ENCODE measurements at places on chromosomes 16 and 17.

DNA sequence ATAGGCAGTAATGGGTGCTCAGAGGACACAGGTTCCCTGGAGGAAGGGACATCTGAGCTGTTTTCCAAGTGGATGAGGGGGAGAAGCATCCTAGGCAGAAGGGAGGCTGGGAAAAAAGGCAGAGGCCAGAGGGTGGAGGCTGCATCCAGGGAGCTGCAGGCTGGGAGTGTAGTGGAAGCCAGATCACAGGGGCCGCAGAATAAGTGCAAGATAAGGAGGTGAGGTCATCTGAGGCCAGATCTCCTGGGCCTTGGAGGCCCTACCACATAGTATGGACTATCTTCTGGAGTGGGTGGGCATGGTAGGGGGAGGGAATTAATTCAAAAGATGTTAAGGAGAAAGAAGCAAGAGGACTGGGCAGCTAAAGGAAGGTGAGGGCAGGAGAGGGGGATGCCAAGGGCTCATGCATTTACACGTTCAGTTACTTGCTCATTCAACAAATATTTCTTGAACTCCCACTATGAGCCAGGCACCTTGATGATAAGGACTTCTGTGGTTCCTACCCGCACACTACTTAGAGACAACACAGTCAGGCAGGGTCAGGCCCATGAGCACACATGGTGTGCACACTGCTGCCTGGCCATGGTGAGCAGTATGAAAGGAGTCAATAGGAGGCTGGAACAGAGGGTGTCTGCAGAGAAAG lies 2.4 kb upstream of the RIPOR1 start:
- DNase-seq: no peak

GRCh38 chr17:3882276-3882675 lies 10.6 kb downstream of the CAMKK1 start:
- DNase-seq: no peak

DNA sequence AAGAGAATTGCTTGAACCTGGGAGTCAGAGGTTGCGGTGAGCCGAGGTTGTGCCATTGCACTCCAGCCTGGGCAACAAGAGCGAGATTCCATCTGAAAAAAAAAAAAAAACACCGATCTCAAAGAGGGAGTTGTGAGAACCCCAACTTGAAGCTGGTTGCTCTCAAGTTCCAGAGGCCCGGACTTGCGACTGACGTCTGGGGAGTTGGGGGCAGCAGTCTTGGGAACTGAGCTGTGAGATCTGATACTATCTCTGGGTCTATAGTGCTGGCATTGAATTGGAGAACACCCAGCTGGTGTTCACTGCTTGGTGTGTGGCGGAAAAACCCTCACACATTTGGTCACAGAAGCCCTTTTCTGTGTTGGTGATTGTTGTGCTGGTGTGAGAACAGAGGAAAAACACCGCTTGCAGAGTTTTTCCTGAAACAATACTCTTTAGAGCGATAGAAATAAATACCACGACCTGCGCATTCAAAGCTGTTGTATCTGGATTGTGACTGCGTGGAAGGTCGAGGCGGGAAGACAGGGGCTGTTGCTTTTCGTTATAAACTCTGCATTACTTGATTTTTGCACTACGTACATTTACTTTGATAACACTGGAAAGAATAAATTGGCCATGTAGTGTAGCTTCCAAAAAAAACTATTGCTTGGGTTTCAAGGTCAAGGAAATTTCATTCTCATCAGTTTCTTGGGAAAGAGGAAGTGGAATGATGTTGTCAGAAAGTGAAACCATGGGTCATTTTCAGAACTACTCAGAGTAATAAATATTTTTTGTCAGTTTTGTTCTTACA lies 8.8 kb downstream of the SCIMP start:
- DNase-seq: no peak

- no peak for DNase-seq
Observed at GRCh38 chr17:56890390-56890789, 23.5 kb downstream of the TRIM25 start.

DNA sequence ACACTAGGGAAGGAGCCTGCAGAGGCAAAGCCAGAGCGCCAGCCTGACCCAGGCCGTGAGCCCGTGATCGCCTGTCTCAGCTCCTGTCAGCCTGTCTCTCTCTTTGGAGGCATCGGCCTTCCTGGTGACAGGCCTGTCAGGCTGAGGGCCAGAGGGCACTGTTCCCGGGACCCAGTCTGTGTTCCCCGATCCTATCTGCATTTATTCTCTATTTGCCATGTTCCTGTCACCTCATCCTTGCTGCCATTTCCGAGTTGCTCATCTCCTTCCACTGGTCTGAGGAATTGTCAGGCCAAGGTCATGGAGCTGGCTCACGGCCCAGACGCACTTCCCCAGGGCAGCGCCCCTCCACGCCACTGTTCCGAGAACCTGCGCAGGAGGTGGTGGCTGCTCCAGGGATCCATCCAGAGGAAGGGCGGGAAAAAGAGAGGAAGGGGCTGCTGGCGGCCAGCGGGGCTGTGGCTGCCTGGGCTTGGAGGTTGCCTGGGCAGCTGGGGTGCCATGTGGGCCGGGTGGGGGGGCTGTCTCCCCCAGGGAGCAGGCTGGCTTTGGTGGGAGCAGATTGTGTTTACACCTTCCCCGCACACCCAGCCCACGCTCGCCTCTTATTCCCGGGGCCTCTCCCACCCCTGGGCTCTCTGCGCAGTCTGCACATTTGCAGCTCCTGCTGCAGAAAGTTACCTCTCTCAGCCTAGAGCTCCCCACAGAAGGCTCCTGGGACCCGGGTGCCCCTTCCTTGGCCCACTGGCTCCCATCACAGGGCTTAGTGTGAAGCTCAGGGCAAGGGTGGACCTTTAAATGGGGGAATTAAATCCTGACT lies 4.9 kb downstream of the PRCD start:
- DNase-seq: no peak

DNA sequence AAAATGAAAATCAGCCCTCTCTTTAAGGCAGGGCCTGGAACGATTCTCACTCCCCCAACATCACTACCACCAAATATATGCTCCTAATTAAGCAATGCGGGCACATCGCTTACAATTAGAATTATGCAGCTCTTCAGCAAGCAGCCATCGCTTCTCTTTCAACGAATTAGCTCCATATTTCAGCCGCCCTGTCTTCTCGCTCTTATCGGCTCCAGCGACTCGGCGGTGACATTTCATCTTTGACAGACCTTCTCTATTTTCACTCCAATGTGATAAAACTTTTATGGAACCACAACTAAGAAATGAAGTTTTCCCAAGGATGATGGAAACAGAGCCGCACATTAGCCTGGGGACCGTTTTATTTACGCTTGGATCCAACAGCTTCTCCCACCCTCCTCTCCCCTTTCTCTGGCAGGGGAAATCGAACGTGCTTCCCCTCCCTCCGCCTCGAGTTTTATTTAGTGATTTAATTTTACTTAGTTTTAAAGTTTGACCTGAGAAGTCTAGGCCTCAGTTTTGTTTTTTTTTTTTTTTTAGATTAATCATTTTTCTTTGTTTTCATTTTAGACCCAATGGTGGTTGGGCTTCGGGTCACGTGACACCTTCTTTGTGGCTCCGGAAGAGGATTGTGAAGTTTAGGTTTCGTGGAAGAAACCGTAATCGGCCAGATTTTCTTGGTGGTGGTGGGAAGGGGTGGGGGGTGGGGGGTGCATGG lies 3.1 kb upstream of the HOXB2 start:
- DNase-seq: no peak

GRCh38 chr16:53093162-53093744 lies 38.5 kb downstream of the CHD9 start:
- DNase-seq: no peak

DNA sequence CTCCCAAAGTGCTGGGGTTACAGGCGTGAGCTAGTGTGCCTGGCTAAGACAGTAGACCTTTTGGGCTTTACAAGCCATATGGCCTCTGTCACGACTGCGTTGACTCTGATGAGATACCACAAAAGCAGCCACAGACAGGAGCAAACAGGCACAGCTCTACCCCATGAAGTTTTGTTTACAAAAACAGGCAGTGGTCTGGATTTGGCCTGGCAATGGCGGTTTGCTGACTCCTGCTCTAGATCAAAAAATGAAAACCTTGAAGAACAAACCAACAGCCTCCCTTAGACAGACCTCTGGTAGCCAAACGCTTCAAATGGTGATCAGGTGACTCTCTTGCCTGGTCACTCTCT lies 20.7 kb downstream of the SLC43A2 start:
- DNase-seq: no peak

DNA sequence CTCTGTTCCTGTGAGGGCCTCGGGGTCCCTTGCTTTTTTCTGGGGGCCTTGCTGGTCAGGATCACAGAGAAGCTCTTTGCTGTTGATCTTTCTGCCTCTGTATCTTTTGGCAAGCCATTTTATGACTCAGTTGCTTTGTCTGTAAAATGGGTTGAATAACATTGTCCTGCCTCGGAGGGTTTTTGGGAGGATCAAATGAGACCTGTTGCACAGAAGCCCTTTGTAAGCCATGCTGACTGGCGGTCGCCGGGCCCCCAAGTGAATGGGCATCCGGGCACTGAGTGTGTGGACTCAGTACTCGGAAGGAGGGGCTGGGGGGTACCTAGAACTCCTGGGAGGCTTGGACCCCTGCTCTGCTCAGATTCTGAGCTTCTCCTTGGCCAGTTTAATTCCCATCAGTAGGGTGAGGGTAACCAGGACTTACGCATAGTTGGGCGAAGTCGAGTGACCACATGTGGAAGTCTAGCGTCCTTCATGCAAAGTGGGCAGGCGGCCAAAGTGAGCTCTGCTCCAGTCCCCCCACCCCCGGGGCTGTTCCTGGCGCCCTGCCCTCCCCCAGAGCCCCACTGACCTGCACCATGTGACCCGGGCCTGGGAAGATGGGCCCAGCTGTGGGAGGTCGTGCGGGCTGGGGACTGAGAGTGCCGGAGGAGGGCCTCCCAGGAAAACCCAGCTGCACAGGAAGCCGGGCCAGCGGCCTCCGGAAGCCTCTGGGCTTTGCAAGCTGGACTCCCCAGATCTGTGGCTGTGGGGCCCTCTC lies 284.0 kb downstream of the SEC14L1 start:
- no peak for DNase-seq

- no peak for DNase-seq
Observed at GRCh38 chr16:48143812-48144368, 11.9 kb downstream of the ABCC12 start.

DNA sequence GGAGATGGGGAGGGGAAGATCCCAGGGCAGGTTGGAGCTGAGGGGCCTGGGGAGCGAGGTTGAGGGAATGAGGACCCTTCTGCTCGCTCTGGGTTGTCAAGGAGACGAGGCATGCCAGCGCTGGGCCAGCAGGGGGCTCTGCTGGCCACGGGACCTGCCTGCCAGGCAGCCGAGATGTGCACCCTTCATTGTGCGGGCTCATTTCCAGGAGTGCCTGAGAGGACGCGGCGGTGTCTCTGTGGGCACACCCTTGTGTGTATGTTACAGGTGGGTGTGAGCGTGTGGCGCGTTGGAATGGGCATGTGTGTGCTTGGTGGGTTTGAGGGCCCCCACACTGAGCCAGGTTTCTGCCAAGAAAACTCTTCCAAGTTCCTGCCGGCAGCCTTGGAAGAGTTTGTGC lies 15.9 kb downstream of the ARHGAP23 start:
- DNase-seq: peak; percentile 29

GRCh38 chr16:71572497-71573116 lies 4.3 kb downstream of the TAT start:
- no peak for DNase-seq

GRCh38 chr16:11583166-11583565 lies 3.6 kb downstream of the LITAF start:
- no peak for DNase-seq

GRCh38 chr16:48168075-48168474 lies 12.3 kb upstream of the ABCC12 start:
- DNase-seq: no peak

DNA sequence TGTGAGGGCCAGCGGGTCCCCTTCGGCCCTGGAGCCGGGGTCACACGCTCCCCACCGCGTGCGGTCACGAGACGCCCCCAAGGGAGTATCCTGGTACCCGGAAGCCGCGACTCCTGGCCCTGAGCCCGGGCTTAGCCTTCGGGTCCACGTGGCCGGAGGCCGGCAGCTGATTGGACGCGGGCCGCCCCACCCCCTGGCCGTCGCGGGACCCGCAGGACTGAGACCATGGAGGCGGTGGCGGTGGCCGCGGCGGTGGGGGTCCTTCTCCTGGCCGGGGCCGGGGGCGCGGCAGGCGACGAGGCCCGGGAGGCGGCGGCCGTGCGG lies at the start of gene NAGLU:
Gene NAGLU (plus strand): TSS at position 194 of the 324 bp plus-strand sequence. CDS start 32 bp downstream, at position 226.
- DNase-seq: peak; percentile 71

GRCh38 chr16:87350681-87351319 lies 32.8 kb downstream of the FBXO31 start:
- no peak for DNase-seq

- no peak for DNase-seq
Observed at GRCh38 chr17:41633556-41634199, 9.3 kb upstream of the KRT17 start.

- DNase-seq: no peak
Observed at GRCh38 chr17:59427425-59427921, 96.0 kb downstream of the YPEL2 start.

- DNase-seq: no peak
Observed at GRCh38 chr17:1035546-1036170, 38.7 kb downstream of the TIMM22 start.

- no peak for DNase-seq
Observed at GRCh38 chr17:76679239-76679638, 31.5 kb downstream of the MXRA7 start.

DNA sequence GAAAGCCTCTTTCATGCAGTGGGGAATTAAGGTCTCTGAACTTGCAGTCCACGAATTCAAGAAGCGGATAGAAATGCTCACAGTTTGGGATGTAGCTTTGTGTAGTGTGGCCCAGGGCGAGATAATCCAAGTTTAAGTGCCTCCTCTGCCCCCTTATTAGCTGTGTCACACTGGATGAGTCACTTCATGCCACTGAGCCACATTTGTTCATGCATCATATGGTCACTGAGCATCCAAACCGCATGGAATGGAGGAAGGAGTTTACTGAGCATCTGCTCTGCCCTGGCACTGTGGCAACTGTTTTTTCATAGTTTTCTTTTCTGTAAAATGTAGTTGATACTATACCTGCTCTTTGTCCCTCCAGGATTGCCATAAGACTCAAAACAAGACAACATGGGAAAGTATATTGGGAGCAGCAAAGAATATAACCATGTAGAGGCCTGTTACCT lies 15.1 kb upstream of the DHX8 start:
- DNase-seq: no peak

GRCh38 chr16:887846-888245 lies 82.9 kb downstream of the LMF1 start:
- DNase-seq: no peak
